ENCODE measurements at places on chromosomes 5 and 9.

GRCh38 chr9:109311731-109312130 lies 9.1 kb downstream of the EPB41L4B start:
- no peak for DNase-seq

DNA sequence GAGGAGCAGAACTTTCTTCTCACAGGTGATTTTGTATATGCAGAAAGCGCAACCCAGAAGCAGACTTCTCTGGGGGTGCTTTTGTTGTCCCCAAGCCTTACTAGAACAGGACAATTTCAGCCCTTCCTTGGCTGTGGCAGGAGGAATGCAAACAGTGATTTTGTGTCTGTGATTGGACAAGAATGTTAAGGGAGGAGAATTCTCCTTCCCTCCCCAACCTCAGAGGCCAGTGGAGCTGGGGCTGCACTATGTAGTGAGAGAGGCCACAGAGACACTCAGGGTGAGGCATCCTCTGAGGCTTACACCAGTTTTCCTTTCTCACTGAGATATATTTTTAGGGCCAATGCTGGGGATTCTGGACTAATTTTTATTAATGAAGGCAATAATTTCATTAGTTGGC lies 58.8 kb downstream of the ZNF366 start:
- no peak for DNase-seq

GRCh38 chr9:14722391-14723035 lies at the start of gene CER1:
TSS of gene CER1 (minus strand) at chr9:14722733. CDS start at chr9:14722672, 61 bp downstream.
- DNase-seq = no peak

- DNase-seq = no peak
Observed at GRCh38 chr9:121368138-121368522, 1.9 kb downstream of the STOM start.

GRCh38 chr5:138853132-138853531 lies 22.0 kb downstream of the LRRTM2 start:
- no peak for DNase-seq

GRCh38 chr9:137984005-137984404 lies 106.4 kb downstream of the CACNA1B start:
- DNase-seq = no peak

- no peak for DNase-seq
Observed at GRCh38 chr9:69264526-69264925, 60.5 kb upstream of the ENTREP1 start.

- no peak for DNase-seq
Observed at GRCh38 chr5:154546719-154547118, 68.7 kb upstream of the HAND1 start.

DNA sequence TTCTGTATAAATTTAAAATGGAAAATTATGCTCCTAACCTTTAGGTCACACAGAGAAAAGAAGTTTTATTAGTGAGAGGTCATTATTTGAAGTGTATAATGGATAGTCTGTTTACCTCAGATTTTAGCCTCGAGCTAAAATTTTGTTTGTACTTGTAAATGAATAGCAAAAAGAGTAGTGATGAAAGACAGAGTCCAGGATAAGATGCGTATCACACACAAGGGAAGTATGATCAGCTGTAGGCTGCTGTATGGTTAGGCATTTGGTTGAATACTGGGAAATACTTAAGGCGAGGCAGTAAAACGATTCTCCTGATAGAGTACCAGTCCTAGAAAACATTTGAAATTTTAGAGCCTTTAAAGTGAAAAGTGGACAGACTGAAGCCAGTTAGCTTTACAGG lies 92.7 kb downstream of the FBXL7 start:
- no peak for DNase-seq

- no peak for DNase-seq
Observed at GRCh38 chr5:117411701-117412100, 837.1 kb upstream of the SEMA6A start.

- DNase-seq = no peak
Observed at GRCh38 chr5:83721953-83722901, 1.6 kb upstream of the HAPLN1 start.

- DNase-seq = peak; percentile 7
Observed at GRCh38 chr9:89312222-89312571, 1.2 kb downstream of the CKS2 start.

GRCh38 chr9:94490465-94490864 lies 64.4 kb upstream of the PCAT7 start:
- no peak for DNase-seq

- no peak for DNase-seq
Observed at GRCh38 chr9:136325358-136325757, 2.0 kb upstream of the GPSM1 start.

GRCh38 chr5:40486437-40487275 lies 193.1 kb upstream of the PTGER4 start:
- peak; percentile 71 for DNase-seq

DNA sequence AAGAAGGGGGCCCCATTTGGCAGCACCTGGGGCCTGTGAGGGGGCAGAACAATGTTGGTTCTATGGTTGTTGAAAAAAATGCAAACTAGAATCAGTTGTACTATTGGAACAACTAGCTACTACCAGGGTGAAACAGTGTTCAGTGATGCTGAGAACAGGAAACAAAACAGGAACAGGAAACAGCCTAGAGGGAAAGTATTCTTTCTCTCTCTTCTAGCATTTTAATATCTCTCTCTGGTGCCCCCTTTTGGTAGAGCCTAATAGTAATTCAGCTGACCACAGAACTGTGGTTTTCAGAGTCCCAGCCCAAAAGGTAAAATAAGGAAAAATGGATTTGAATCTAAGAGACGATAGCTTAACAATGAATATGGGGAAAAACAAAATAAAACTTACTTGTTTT lies 138.0 kb upstream of the KCNN2 start:
- no peak for DNase-seq

- DNase-seq = no peak
Observed at GRCh38 chr5:65809817-65810531, 88.0 kb downstream of the NLN start.

DNA sequence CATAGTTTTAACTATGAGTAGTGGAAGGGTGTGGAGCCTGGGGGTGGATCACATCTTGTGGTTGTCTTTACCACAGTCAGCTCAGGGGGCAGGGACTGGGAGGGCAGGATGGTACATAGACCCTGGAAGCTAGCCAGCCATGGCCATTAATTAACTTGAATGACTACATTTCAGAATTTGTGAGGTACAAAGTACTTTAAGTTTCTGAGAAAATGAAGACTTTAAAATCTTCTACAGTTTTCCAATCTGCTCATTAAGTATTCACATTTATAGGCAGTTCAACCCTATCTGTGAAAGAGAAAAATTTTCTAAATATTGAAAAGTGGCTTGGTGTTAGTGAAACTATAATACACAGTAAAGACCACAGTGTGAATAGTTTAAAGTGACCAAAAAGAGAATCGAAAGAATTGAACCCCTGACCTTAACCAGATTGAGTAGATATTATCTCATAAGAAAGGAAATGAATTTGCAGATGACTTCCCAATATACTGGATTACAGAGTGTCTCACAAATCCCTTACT lies 234.2 kb upstream of the MEF2C start:
- no peak for DNase-seq

DNA sequence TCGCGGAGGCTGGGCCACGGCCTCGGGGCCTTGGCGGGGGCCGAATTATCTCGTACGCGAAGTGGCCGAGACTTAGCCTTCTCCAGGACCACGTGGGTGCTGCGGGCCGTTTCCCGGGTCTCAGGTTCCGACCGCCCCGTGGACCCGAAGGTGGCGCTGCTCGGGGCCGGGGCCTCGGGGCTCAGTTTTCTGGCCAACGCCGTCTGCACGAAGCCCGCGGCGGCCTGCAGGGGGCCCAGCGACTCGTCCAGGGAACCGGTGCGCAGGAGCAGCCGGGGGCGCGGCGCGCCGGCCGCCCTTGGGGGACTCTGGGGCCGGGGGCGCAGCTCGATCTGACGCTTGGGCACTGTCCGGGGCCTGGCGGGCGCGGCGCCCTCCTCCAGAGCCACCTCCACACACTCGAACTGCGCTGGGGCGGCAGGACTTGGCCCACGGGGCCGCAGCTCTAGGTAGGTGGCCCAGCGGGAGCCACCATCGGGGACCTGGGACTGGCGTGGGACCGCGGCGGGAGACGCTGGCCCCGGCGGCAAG lies 716 bp downstream of the PROB1 start:
- DNase-seq = peak; percentile 56

DNA sequence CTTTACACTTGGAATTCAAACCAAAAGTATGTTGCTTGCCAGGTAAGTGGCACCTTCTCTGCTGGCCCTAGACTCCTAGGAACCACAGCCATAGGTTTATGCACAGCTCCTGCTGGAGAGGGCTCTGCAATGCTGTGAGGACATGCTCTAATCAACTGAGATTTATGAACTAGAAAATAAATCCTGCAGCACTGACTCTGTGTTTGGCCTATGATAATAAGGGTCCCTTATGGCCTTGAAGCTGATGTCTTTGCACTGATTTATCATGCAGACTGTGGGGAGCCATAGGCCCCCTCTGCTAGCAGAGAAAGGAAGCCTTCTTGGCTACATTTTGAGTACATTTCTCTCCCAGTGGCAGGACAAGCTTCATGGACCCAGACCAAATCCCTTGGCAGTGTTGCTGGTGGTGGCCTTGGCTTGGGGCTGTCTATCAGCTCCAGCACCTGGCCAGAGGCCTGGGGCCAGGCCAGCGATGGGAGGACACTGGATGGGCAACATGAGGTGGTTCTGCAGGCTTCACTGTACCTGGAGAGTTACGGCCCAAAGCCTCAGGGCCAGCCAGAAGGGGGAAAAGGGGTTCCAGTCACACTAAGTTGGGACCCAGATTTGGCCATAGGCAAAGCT lies 178.0 kb downstream of the SEMA6A start:
- no peak for DNase-seq

DNA sequence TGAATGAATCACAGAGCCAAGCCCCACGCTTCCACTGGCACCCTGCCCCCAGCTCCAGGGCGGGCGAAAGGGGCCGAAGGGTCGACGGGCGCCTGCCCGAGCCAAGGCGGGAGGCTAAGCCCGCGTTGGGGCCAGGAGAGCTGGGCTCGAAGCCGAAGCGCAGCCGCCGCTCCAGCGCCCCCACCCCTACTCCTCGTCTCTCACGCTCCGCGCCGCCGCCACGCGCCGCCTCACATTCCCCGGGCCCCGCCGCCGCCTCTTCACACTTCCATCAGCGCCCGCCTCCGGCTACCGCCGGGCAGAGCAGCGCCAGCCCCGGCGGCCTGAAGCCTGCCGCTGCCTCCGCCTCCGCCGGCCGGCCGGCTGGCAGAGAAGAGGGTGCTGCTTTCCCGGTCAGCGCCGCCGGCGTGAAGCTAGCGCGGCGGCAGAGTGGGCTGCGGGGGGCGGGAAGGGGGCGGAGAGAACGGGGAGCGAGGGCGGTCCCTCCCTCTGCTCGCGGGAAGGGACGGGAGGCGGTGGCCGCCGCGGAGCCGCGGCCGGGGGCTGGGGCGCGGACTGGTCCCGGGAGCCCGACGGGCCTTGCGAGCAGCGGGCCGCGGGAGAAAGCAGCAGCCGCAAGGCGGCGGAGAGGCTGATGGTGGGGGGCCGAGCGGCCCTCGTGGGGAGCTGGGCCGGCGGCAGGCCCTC lies at the start of gene HOMER1:
HOMER1 (minus strand) TSS at position 431 of the 687 bp plus-strand sequence. CDS start 1,360 bp downstream, outside the sequence.
- peak; percentile 49 for DNase-seq

DNA sequence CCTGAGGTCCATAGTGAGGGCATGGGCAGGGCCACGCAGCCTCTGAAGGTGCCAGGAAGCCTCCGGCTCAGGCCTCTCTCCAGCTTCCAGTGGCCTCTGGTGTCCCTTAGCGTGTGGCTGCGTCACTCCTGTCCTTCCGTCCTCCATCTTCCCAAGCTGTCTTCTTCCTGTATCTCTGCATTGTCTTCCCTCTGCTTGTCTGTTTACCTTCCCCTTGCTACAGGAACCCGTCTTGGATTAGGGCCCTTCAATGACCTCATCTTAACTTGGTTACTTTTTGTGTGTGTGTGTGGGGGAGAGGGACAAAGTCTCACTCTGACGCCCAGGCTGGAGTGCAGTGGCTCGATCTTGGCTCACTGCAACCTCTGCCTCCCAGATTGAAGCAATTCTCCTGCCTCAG lies 14.4 kb downstream of the ASS1 start:
- no peak for DNase-seq

GRCh38 chr9:125434986-125435775 lies 173.6 kb downstream of the GAPVD1 start:
- no peak for DNase-seq

- no peak for DNase-seq
Observed at GRCh38 chr9:92642564-92642963, 27.4 kb downstream of the IPPK start.

GRCh38 chr9:109967651-109968642 lies 187.9 kb downstream of the PALM2AKAP2 start:
- DNase-seq = peak; percentile 40

DNA sequence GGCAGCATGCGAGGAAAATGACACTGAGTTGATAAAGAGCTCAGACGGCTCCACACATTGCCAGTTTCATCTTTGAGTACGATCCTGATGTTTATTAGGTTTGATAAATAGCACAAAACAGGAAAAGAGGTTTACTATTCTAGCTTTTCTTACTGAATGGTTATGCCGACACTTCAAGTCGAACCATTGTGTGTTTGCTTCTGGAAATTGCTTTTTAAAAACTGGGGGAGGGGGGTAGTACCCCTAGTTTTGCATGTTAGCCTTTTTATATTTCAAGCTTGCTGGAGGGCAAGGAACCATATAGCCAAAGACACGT lies 5.2 kb downstream of the PTCH1 start:
- DNase-seq = no peak

DNA sequence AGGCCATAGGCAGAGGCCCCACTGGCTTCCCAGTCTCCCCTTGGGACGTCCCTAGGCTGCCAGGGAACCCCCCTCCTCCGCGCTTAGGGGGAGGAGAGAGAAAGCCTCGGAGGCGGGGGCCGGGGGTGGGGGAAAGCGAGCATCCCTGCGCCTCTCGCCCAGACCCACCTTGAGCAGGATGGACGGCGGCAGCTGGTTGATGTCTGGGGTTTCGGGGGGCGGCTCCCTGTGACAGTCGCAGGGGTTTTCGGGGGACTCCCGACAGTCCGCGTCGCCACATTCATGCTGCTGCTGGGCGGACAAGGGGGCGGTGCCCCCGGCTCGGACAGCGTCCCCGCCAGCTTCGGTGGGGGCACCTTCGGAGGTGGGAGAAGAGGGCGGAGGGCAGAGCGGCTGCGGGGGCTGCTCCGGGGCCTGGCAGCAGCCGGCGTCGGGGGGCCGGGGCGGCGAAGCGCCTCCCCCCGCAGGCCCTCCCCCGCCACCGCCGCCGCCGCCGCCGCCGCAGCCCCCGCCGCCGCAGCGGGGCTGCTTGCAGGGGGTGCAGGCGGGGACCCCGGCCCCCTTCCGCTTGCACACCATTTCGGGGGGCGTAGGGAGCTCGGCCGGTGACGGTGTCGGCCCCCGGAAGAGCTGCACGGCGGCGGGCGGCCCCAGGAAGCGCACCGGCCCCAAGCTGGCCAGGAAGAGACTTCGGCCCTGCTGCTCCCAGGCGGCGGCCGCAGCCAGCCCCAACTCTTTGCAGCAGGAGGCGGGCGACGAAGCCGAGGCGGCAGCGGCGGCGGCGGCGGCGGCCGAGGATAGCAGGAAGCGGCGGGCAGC lies 1.2 kb downstream of the FBXL17 start:
- peak; percentile 35 for DNase-seq

GRCh38 chr5:3430691-3431090 lies 164.9 kb upstream of the IRX1 start:
- no peak for DNase-seq

DNA sequence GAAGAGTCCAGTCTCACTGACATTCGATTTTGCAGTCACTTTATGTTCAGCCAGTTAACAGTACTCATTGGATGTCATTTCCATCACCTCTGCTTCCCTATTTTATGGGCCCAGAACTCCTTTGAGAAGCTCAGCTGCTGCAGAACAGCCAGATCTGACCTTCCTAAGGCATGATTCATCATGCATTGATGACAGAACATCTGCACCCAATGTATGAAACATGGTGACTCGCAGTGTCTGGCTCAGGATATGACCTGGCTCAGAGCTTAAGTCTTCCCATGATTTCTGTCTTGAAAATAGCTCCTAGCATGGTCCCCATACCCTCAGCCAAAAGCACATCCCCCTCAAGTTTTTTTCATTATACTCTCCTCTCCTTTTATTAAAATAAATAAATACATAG lies 92.6 kb upstream of the TRIM32 start:
- no peak for DNase-seq
